ENCODE measurements at places on chromosomes 3 and 15.

GRCh38 chr15:46441294-46442062 is 806.6 kb downstream of the SQOR start:
- DNase-seq: no peak

DNA sequence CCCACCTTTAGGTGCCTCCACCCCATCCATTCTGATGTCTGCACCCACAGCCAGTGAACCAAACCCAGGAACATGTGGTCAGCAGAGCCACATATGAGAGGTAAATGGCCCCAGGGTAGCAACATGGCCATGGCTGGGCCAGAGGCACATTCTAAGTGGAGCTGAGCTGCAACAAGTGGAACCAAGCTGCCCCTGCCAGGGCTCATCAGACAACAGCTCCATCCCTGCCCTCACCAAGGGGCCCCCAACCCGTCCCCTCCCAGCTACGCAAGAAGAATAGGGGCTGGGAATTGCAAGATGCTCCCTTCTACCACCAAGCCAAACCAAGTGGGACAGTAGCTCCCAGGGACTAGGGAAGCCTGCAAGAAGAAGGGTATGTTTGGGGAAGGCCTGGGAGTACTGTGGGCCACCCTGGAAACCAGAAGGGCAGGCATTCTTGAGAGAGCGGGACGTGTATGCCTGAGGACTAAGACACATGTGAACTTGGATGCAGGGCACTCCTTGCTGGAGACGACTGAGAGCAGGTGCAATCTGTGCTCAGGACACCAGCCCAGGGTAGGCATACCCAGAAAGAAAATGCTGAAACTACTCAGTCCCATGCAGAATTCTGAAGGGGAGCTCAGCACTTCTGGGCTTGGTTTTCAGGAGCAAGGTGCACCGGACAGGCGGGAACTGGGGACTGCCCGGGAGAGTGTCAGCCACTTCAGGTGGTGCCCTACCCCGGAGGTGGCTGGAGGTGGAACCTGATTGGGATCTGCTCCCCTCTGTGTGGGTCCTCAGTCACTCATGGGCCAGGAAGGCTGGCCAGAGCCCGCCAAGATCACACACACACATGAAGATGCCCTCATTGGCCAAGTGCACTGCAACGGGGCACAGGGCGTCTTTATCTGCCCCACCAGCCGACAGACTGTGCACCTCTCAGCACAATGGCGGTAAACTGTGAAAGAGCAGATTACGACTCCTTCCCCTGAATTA is 9.5 kb downstream of the MYL3 start:
- no peak for DNase-seq

DNA sequence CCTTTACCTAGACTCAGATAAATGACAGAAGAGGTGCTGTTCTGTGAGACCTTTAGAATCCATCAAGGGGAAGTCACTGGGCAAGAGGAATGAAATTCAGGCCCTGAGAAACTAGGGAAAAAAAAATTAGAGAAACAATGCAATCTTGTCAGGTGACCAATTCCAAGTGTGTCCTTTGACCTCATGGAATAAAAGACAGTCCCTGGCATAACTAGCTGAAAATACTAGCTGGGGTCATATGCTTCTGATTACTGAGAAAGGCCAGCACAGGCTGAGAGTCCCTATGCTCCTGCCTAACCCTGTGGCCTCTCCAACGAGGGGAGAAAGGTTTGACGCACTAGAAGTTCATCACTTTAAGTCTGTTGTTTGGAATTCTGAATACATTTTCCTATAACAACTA is 167.3 kb downstream of the XXYLT1 start:
- DNase-seq: no peak

DNA sequence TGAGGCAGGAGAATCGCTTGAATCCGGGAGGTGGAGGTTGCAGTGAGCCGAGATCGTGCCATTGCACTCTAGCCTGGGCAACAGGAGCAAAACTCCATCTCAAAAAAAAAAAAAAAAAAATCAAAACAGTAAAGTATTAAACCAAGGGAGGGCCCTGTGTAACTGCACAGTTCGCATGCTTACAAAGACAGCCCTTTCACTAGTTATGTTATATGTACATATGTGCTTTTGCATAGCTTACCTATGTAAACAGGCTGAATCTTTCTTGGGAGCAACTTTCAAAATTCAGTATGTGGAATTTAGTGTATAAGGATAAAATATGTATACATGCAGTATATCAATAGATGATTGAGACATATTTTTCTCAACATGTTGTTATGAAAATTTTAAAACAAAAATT is 16.1 kb upstream of the SLMAP start:
- no peak for DNase-seq

DNA sequence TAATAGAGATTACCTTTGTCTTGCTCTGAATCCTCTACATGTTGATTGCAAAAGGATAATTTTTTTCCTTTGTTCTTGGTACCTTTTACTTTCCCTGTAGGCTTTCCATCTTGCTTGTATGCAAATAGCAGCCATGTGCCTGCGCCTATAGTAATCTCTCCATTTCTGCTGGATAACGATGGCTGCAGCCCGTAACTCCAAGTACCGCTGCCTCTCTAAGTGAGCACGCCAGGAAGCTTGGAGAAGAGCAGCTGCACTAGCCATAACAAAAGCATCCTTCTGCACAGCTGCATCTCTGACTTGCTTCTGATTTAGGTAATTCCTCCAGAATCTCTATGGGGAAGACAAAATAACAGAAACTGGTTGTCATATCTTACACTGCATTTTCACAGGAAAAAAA is 89.3 kb downstream of the NR2E3 start:
- no peak for DNase-seq

GRCh38 chr3:183745300-183746098 is 47.9 kb downstream of the YEATS2 start:
- DNase-seq: no peak

All from Kasumi-1 (cell line).